Right cardiac atrium (tissue), 5 donors: ENCODE measurements at places on chromosomes 3 and 15. TPM values are rescaled to one million over a fixed set of nuclear protein-coding genes. Genes with fewer than 3 reads are reported as not detected.

DNA sequence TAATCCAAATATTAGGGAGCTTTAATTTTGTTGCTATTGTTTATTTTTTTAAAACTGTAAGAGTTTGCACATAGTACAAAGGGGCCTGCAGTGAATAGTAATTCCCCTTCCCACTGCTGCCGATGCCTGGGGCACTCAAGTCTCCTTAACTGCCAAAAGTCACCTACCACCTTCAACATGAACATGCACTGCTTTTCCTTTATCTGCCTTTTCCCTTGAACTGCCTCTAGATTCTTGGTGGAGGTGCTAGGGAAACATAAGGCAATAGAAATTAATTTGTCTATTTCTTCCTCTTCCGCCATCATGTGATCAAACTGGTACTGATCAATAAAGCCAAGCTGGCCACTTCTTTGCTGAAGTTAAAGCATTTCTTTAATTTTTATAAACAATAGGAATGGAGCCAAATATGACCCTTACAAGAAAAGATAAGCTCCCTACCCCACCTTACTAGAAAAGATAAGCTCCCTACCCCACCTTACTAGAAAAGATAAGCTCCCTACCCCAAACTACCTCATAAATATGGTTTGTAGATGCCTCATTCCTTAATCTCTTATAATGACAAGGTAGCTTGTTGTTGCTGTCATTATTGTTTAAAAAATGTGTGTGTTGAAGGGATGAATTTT is 17.4 kb upstream of the ACAP2 start:
- no peak for DNase-seq

DNA sequence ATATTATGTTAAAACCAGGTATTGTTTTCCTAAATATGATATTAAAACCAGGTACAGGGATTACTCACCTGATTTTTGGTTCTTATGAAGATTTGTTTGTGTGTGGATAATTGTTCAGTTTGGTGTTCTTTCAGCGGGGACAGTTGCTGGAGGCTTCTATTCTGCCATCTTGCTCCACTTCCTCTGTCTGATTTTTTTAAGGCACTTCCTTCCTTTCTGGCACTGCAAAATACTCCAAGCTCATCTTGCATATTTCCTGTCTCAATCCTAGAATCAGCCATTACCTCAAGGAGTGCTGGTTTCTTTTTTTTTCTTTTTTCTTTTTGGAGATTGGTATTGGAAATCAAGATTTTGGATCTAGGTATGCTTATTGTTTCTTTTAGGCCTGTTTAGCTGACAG is 229.9 kb downstream of the SV2B start:
- no peak for DNase-seq

DNA sequence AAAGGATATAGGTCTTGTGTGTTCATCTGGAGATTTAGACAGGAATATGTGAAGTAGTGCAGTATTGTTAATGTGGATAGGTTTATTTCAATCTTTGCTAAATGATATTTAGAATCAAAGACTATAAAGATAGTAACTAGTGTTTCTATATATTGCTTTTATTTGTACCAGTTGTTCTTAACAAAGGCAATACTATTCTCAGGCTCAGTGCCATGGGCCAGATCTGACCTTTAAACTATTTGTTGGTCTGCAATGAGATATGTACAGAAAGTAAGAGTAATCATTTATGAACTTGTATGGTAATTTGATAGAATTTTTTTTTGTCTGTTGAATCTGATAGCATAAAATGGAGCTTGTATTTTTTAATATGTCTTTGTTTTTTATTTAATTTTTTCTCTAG is 146.7 kb upstream of the AZI2 start:
- no peak for DNase-seq

DNA sequence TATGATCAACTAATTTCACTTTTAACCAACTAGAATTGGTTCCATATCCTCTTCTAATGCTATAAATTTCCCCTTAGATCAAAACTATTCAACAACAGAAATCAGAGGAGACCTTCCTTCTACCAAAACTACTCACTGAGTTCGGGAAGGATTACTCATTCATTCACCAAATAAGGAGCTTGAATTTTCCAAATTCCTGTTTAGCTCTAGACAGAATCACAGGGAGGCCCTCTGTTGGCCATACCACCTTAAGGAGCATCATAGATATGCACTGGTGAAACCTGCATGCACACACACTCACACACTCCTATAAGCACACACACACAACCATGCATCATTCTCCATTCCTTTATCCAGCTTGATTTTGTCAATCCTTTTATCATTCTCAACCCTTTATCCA is 49.0 kb downstream of the SUCLG2 start:
- DNase-seq = no peak

GRCh38 chr15:77181305-77182074 is 110.6 kb upstream of the TSPAN3 start:
- DNase-seq = no peak

The CMSS1 gene
- 33.8 TPM for total RNA-seq
